T-helper 17 cell (primary cell): ENCODE measurements at places on chromosomes 1 and 21. TPM values are rescaled to one million over a fixed set of nuclear protein-coding genes. Genes with fewer than 3 reads are reported as not detected.

GRCh38 chr1:55955016-55955621, 624.2 kb downstream of the PLPP3 start:
- no peak overlapping the region for H3K27ac ChIP-seq
- H3K36me3 ChIP-seq: no peaks in the 10 kb centered on the region
- DNase-seq: no peak
- H3K27me3 ChIP-seq: no peaks in the 10 kb centered on the region

DNA sequence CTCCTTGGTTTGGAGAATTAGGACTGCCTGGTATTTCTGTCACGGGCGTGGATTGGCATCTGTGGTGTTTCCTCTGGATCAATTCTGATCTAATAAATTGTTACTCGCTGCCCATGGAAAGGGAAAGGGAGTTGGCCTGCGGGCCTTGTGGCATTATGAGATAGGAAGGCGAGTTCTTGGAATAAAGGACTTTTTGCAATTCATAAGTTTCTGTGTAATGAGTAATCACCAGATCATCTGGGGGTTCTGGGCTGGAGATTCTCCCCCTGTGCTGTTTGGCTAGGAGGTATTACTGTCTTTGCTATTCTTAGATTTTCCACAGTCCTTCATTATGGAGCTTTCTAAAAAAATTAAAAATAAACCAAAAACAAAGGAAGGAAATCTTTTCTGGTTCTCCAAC, 315.9 kb downstream of the CAMTA1 start:
- no peaks in the 10 kb centered on the region for H3K4me1 ChIP-seq
- peaks cover 23% of the 10 kb centered on the region for H3K27me3 ChIP-seq
- no peaks in the 10 kb centered on the region for H3K36me3 ChIP-seq
- no peak for DNase-seq
- H3K27ac ChIP-seq: no peak overlapping the region

DNA sequence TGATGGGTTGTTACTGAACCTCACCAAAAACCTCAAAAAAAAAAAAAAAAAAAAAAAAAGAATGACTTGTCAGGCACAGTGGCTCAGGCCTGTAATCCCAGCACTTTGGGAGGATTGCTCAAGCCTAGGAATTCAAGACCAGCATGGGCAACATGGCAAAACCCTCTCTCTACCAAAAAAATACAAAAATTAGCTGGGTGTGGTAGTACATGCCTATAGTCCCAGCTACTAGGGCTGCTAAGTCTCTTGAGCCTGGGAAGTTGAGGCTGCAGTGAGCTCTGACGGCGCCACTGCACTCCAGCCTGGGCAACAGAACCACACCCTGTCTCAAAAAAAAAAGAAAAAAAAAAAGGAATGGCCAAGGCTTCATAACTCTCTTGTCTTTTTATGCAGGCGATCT, 11.1 kb downstream of the CHAF1B start:
- peak overlapping the region; percentile 21 for H3K27ac ChIP-seq
- DNase-seq: no peak
- peaks cover 14% of the 10 kb centered on the region for H3K36me3 ChIP-seq

DNA sequence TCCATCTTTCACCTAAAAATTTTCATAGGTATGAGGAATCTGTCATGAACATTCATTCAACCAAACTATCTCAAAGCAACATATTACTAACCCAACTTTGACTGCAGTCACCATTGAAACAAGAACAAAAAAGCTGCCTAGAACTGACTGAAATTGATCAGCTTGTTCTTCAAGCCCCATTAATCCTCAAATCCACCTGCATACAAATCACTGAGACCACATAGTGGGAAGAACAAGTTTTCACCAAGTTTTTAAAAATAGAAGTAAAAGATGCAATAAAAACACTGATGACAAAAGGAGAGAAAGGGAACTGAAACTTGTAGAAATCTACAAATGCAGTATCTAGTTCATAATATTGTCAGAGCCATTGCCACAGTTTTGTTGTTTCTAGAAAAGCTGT, 6.1 kb downstream of the SORT1 start:
- H3K4me1 ChIP-seq: peaks cover 5% of the 10 kb centered on the region
- peaks cover 10% of the 10 kb centered on the region for H3K36me3 ChIP-seq
- no peak overlapping the region for H3K27ac ChIP-seq
- no peak for DNase-seq
- H3K27me3 ChIP-seq: peaks cover 76% of the 10 kb centered on the region

DNA sequence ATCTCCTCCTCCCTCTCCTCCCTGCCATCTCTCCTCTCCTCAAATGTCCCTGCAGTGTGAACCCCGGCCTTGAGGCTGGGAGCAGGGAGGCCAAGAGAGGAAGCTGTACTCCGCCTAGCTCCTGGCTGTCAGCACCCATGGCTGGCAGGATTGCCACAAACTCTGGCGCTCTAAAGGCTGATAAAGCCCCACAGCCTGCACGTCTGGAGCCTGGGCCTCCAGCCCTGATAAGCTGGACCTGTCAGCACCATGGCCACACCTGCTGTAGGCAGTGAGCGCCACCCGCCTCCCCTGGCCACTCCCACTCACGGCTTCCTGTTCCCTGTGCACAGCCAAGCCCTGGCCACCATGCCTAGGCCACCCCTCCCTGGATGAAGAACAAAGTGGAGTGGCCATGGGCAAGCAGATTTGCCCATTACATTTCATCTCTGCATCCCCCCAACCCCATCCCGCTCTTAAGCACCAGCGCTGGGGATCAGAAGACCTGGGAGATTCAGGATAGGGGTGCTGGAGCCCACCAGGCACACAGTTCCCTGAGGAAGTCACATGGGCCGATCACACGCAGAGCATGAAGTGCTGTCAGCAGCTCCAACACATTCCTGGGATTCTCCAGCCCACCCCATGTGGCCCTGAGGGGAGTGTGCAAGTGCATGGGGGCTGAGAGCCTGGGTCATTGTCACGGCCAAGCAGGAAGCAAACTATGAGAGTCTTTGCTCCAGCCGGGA, 24.2 kb upstream of the NPPB start:
- H3K36me3 ChIP-seq: no peaks in the 10 kb centered on the region
- no peak overlapping the region for H3K4me3 ChIP-seq
- peaks cover 36% of the 10 kb centered on the region for H3K27me3 ChIP-seq

GRCh38 chr1:55812281-55812680, 597.1 kb upstream of the USP24 start:
- peaks cover 7% of the 10 kb centered on the region for H3K27me3 ChIP-seq
- H3K36me3 ChIP-seq: no peaks in the 10 kb centered on the region
- no peak overlapping the region for H3K4me3 ChIP-seq
- peaks cover 12% of the 10 kb centered on the region for H3K4me1 ChIP-seq
- no peak overlapping the region for H3K27ac ChIP-seq

GRCh38 chr1:30191154-30191702, 532.2 kb downstream of the MATN1 start:
- H3K4me3 ChIP-seq: peak overlapping the region; percentile 69
- peak; percentile 41 for DNase-seq
- H3K27me3 ChIP-seq: no peaks in the 10 kb centered on the region
- H3K36me3 ChIP-seq: no peaks in the 10 kb centered on the region
- peak overlapping the region; percentile 86 for H3K27ac ChIP-seq

- H3K4me1 ChIP-seq: peaks cover 2% of the 10 kb centered on the region
- no peaks in the 10 kb centered on the region for H3K36me3 ChIP-seq
- no peak for DNase-seq
- H3K27me3 ChIP-seq: peaks cover 19% of the 10 kb centered on the region
These were observed 37.3 kb downstream of the NENF start for GRCh38 chr1:212470059-212470458.

DNA sequence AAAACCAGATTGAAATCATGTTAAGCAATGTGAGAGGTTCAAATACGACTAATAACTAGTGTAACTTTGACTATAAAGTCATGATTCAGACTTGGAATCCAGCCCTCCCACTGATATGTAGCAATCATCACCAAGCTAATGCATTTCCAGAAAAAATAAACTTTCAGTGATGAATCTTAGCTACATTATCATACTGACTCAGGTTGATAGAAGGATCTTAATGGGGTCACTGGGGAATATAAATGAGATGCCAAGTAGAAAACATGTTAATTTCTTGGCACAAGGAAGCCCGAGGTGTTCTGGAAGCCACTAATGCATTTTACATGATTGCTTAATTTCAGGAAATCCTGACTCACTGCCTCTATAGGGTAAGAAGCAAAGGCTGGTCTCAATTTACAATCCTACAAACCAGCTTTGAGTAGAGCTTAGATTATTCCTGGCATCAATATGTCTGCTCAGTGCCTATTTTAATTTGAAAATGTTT, 67.7 kb downstream of the SELENOF start:
- H3K27me3 ChIP-seq: no peaks in the 10 kb centered on the region
- H3K27ac ChIP-seq: no peak overlapping the region
- no peak overlapping the region for H3K4me3 ChIP-seq
- no peaks in the 10 kb centered on the region for H3K4me1 ChIP-seq
- DNase-seq: no peak

DNA sequence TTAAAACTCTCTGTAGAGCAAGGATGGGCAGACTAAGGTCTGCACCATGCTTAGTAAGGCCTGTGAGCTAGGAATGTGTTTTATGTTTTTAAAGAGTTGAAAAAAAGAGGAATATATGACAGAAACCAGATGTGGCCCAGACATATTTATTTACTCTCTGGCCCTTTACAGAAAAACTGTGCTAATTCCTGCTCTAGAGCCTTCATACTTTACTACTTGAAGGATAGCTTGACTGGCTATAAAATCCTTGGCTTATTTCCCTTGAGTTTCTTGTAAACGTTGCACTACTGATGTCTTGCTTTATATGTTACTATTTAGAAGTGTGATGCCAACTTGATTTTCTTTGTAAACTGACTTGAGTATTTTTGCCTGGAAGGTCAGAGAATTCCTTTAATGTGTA, 33.5 kb downstream of the CTBS start:
- H3K4me3 ChIP-seq: no peak overlapping the region
- H3K27ac ChIP-seq: no peak overlapping the region
- H3K27me3 ChIP-seq: no peaks in the 10 kb centered on the region
- H3K4me1 ChIP-seq: peaks cover 16% of the 10 kb centered on the region
- DNase-seq: no peak

- H3K4me1 ChIP-seq: peaks cover 2% of the 10 kb centered on the region
- peaks cover 4% of the 10 kb centered on the region for H3K36me3 ChIP-seq
- peak overlapping the region; percentile 9 for H3K4me3 ChIP-seq
- peaks cover 39% of the 10 kb centered on the region for H3K27me3 ChIP-seq
These were observed 31.4 kb upstream of the TARDBP start for GRCh38 chr1:10980841-10981727.

DNA sequence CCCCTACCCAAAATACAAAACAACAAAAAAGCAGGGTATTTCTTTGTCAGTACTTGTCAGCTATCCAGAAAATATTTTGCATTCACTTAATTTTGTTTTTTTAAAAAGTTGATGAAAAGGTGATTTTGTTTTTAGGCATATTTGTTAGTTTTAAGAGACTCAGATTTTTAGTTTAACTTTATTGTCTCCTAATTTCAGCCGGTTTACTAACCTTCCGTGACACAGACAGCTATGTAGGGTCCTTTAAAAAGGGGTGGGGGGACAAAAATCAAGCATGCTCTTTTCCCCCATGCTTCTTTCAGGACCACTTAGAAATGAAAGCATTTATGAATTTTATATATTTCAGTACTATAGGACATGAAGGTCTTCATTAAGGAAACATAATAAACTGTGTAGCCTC, 1.6 kb downstream of the PBX1 start:
- no peak for DNase-seq
- no peaks in the 10 kb centered on the region for H3K36me3 ChIP-seq
- H3K4me1 ChIP-seq: peaks cover 3% of the 10 kb centered on the region
- peak overlapping the region; percentile 63 for H3K4me3 ChIP-seq
- no peak overlapping the region for H3K27ac ChIP-seq

DNA sequence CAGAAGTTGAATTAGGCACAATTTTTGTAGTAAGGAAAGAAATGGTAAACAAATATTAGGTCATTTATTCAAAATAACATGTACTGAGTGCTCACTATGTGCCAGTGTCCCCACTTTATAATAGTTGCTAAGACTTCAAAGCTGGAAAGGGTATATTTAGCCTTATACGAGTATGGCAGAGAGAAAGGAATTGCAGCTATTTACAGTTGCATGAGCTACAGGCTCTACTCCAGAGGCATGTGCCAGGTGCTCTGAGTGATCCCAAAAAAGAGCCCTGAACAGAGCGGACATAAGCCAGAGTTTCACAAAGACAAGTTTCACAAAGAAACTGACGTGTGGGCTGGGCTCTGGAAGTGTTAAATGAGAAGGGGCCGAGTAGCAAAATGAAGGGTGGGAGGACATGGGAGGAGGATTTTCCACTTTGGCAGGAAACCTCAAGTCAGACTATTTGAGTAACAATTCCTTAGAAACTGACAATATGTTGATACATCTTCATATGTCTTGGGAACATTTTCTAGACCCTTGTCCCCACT, 40.9 kb downstream of the FASLG start:
- H3K4me1 ChIP-seq: peaks cover 35% of the 10 kb centered on the region
- H3K4me3 ChIP-seq: peak overlapping the region; percentile 63
- H3K27ac ChIP-seq: no peak overlapping the region
- H3K27me3 ChIP-seq: no peaks in the 10 kb centered on the region
- no peak for DNase-seq
- H3K36me3 ChIP-seq: no peaks in the 10 kb centered on the region

DNA sequence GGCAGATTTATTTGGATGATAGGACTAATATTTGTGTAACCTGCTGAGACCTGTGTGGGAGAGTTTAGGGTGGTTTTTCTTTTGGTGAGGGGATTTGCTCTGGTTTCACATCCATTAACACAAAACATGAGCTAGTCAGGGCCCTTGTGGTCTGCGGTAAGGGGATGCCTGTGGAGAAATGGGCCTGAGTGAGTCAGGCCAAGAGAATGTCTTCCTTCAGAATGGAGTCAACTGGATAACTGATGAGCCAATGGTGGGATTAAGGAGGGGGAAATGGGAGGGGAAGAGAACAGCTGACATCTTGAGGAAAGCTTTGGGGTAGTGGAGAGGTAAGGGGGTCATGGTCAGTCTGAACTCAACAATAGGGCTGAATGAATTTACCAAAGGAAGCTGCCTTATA, 13.9 kb downstream of the WNT2B start:
- peaks cover 3% of the 10 kb centered on the region for H3K36me3 ChIP-seq
- no peak overlapping the region for H3K4me3 ChIP-seq
- H3K27ac ChIP-seq: no peak overlapping the region

DNA sequence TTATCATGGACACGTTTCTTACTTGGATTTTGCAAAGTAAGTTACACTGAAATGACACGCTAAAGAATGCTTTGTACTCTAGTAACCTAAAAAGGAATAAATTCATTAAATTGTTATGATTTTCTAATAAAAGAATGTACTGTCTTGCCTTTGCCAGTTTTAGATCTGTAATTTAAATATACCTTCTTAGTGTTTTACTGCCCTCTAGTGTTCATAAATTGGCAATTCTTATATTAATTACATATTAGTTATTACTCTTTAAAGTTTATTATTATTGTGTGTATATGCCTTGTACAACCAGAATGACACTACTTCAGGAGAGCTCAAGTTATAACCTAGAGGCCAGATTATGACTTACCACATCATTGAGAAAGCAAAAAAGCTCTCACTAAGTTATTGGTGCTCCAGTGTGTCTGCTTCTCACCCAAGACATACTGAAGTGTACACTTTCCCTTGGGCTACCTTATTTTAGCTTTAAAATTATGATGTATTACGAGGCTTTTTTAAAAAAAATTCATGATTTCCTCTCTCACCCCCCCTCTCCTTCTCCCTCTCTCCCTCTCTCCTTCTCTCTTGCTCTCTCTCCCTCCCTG, 169.9 kb downstream of the HS2ST1 start:
- H3K27ac ChIP-seq: no peak overlapping the region
- no peak overlapping the region for H3K4me3 ChIP-seq
- peaks cover 10% of the 10 kb centered on the region for H3K4me1 ChIP-seq
- no peaks in the 10 kb centered on the region for H3K36me3 ChIP-seq

Gene ACKR1
- total RNA-seq: not detected

Gene SIK1
- 229 TPM for total RNA-seq

Gene NFYC
- 45.7 TPM for total RNA-seq

Gene COL24A1
- 3.3 TPM for total RNA-seq

Gene LYPD8
- total RNA-seq: not detected

Gene MTARC1
- total RNA-seq: not detected

Gene CDC20
- total RNA-seq: 0.65 TPM

Gene KIF17
- 0.42 TPM for total RNA-seq

Gene MMP23B
- total RNA-seq: 4.2 TPM
